Activated T-helper 1 cell treated with anti-CD3 and anti-CD28 coated beads, Interleukin-12 subunit alpha, Interleukin-12 subunit beta, Interleukin-2, Interleukin-4 antibody, amounts not matched to agents 30 ng/mL and 10 ng/mL and 1 ng/mL, durations not matched to agents 14 hours and 24 hours and 36 hours (primary cell): ENCODE measurements at places on chromosomes 16 and 17. TPM values are rescaled to one million over a fixed set of nuclear protein-coding genes. Genes with fewer than 3 reads are reported as not detected.

The ADGRG3 gene
- not detected in 2 replicates for total RNA-seq

- no peak for DNase-seq
Measured at GRCh38 chr17:30573603-30574175, 96.5 kb downstream of the GOSR1 start.

DNA sequence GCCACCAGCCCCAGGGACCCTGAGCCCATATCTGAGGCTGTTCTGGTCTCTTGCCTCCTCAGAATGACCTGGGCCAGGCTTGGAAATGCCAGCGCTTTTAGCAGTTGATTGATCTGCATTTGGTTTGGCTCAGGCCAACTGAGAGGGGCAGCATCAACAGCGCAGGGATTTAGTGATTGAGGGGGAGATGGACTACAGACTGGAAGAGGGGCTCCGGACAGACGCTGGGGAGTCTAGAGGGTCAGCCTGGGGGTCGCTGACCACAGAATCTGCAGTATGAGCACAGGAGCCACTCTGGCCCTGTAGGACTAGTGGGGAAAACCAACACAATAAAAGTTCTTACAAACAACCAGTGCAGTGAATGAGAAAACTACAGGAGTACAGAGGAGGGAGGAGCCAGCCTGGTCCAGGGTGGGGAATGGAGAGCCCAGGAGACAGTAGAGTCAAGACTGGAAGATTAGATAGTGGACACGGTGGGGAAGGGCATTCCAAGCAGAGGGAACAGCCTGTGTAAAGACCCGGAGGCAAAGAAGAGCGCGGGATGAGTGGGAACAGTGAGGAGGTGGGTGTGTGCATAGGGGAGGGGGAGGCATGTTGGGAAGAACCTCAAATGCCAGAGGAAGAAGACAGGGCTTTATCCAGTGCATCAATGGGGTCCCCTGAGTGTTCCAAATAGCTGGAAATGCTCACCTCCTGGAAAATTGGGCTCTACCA, 128.9 kb downstream of the MRM1 start:
- no peak for DNase-seq

The EFNB3 gene
- total RNA-seq: 0.08 TPM in 1 of 2 replicates, not detected in the other

- DNase-seq: no peak
Measured at GRCh38 chr16:1979271-1980029, 1.8 kb downstream of the NOXO1 start.

DNA sequence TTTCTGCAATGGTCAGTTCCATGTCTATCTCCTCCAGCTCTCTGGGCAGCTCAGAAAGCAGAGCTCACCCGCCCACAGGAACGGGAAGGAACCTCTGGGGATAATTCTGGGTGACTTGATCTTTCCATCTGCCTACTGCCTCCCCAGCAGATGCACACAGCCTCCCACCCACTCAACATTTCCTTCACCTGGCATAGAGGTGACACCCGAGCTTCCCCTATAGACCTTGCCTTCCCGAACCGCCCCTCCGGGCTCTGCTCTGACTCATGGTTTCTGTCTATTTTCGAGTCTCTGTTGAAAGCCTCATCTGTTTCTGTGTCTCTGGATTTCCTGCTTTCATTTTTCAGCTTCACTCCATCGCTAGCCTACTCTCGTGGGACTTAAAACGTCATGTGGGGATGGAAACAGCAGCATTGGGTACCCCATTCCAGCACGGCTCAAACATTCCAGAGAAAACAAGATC, 11.4 kb downstream of the GGA3 start:
- DNase-seq: peak; percentile 64

DNA sequence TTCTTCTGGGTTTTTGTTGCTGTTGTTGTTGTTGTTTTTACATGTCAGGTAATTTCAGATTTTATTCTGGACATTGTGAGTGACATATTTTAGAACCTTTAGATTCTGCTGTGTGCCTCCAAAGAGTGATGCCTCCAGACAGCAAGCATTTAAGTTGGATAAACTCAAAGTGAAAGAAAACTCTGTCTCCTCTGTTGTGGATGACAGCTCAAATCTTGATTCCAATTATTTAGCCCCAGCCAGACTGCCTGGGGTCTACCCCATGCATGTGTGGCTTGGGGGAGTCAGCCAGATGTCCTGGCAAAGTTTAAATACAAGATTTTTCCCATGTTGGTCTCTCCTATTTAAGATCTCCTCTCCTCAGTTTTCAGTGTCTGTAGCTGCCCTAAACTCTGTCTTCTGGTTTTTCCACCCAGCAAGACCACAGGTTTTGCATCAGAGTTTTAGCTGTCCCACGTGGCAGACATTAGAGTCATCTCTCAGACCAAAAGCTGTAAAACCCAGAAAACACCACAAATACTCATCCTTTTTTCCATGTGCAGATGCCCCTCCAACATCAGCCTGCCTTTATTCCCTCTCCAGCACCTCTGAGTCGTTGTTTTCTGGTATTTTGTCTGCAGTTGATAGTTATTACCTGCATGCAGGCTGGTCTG, 19.4 kb upstream of the ZNF469 start:
- no peak for DNase-seq

GRCh38 chr16:5506021-5506420, 408.4 kb upstream of the EEF2KMT start:
- no peak for DNase-seq

The EVI2A gene
- 46.3 and 47.9 TPM in 2 replicates for total RNA-seq

DNA sequence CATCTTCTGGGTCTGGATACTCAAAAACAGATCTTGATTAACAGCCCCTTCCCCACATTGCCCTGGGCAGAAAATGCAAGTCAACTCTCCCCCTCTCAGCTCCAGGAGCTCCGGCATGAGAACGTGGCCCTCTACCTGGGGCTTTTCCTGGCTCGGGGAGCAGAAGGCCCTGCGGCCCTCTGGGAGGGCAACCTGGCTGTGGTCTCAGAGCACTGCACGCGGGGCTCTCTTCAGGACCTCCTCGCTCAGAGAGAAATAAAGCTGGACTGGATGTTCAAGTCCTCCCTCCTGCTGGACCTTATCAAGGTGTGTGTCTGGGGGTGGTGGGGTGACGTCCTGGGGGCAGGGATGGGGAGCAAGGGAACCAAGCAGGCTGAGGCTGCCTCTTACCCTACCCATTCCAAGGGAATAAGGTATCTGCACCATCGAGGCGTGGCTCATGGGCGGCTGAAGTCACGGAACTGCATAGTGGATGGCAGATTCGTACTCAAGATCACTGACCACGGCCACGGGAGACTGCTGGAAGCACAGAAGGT, 9.7 kb downstream of the GUCY2D start:
- no peak for DNase-seq

The RNF112 gene
- total RNA-seq: not detected in 2 replicates

DNA sequence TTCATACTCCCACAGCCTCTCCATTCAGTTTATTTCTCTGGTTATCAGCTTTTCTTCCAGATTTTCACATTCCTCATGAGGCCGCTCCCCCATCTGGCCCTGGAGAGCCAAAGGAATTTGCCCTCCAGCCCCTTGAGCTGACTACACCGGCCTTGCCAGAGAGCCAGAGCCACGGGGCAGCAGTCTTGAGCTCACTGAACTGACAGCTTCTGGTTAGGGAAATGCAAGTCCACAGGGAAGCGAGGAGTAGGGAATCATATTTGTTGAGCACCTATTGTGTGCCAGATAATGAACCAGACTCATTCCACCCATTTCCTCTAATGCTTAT, 102.4 kb downstream of the ABCC12 start:
- DNase-seq: no peak

- DNase-seq: no peak
Measured at GRCh38 chr17:59765038-59765437, 57.6 kb downstream of the VMP1 start.

DNA sequence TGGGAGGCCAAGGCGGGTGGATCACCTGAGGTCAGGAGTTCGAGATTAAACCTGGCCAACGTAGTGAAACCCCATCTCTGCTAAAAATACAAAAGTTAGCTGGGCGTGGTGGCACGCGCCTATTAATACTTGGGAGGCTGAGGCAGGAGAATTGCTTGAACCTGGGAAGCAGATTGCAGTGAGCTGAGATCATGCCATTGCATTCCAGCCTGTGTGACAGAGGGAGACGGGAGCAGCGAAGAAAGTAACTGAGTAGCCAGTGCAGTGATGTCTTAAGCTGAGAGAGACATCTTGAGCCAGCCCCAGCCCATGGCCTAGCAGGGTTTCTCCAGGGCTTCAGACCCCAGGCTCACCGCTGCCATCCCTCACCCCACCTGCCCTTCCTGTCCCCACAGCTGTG, 9.8 kb upstream of the SMIM5 start:
- DNase-seq: no peak

DNA sequence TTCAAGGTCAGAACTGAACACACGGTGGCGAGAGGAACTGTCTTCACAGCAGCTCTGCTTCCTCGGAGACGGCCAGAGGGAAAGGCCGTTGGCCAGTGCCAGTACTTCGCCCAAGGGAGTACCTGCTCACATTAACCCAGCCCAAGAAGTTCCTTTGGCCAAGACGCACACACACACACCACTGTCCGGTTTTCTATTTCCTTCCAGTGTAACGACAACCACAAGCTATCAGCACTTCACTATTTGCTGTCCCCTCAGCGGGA, 744 bp upstream of the GGNBP2 start:
- no peak for DNase-seq

- DNase-seq: no peak
Measured at GRCh38 chr16:86117756-86118155, 218.8 kb downstream of the IRF8 start.

The ACSM2A gene
- not detected in 2 replicates for total RNA-seq

DNA sequence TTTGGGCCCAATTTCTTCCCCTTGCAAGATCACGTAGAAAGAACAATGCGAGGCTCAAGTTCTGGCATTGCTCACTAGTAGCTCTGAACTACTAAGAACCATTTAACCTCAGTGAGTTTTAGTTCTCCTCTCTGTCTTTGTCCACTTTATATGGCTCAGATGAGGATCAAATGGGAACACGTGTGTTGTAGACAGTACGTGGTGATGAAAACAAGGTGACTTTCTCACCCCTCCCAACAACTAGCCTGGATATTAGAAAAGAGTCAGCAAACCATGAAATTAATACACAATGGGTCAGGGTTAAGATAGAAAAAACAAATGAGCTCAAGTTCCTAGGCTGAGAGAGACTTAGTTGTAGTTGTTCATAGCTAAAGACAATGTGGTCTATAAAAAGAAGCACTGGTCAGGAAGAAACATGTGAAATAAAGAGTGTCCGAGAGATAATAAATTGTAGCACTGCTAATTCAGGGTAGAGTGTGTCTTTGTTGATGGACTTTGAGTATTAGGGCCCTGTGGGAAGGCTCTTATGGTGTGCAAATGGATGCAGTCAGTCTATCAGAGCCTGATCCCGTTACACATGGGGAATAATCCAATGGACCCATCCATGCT, 417.0 kb downstream of the HAPSTR1 start:
- DNase-seq: no peak

- DNase-seq: no peak
Measured at GRCh38 chr17:65800655-65801054, 239.2 kb upstream of the AXIN2 start.

DNA sequence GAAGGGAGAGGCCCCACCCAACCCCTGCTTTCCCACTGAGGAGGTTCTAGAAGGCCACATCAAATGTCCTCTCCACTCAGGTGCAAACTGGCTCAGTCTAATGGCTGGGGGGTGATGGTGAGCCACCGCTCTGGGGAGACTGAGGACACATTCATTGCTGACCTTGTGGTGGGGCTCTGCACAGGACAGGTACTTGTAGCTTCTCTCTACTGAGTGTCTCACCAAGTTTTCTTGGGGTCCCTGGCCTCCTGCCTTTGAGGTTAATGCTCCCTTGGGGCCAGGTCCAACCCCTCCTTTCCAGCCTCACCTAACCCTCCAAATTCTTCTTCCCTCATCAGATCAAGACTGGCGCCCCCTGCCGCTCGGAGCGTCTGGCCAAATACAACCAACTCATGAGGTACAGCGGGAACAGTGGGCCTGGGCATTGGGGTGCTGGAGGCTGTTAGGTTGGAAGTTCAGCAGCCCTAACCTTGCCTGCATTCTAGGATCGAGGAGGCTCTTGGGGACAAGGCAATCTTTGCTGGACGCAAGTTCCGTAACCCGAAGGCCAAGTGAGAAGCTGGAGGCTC, 5.7 kb downstream of the ENO3 start:
- peak; percentile 20 for DNase-seq

GRCh38 chr16:50901062-50901461, 159.2 kb downstream of the CYLD start:
- DNase-seq: no peak

DNA sequence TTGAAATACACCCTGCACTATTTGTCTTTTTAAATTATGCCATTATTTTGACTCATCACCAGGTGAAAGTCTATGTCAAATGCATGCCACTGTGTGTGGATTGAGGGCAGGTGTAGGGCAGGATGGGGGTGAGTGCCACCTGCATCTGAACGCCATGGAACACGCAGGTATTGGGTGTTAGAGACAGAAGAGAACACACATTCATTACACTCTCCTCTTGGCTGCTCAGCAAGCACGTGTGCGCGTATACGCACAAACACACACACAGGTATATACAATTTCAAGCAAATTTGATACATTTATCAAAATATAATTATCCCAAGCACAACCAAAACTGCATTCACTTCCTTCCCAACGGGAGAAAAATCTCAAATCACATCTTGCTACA, 268.9 kb downstream of the NTN1 start:
- DNase-seq: no peak

DNA sequence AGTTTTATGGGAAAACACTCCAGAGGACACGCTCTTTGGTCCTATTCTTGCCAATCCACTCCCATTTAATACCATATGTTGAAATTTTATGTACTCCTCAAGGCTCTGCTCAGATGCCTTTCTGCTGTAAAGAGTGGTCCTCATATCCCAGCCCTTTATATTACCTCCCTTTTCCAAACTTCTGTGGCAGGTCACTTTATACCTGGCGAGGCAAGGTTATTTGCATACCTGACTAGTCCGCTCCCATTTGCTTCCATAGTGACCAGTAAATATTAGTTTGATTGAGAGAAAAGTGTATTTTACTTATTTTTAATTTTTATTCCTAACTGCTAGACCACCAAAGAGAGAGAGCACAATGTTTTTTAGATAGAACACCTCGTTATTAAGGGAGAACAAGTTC, 17.3 kb downstream of the KRT12 start:
- no peak for DNase-seq

- no peak for DNase-seq
Measured at GRCh38 chr17:73316919-73317505, 5.2 kb upstream of the CDC42EP4 start.
